ENCODE measurements at places on chromosomes 12 and 14. TPM values are rescaled to one million over a fixed set of nuclear protein-coding genes. Genes with fewer than 3 reads are reported as not detected.

The RALGAPA1 gene
- 66.6 TPM for total RNA-seq

The ANKS1B gene
- 17.4 TPM for total RNA-seq

The OR4E2 gene
- total RNA-seq = not detected

The FITM1 gene
- total RNA-seq = not detected

The MFAP5 gene
- total RNA-seq = 13.4 TPM

The KRT6C gene
- total RNA-seq = not detected

The KLRK1 gene
- total RNA-seq = 0.59 TPM

The SERPINA3 gene
- total RNA-seq = 352 TPM

The KERA gene
- not detected for total RNA-seq

The FAM186B gene
- total RNA-seq = 0.23 TPM

The TAS2R50 gene
- not detected for total RNA-seq

The IAPP gene
- not detected for total RNA-seq

The KRT78 gene
- 1.0 TPM for total RNA-seq

The IGF1 gene
- total RNA-seq = 6.9 TPM

The TAS2R7 gene
- total RNA-seq = not detected

The MYBPC1 gene
- 171 TPM for total RNA-seq

The CDK4 gene
- 97.5 TPM for total RNA-seq

The RPGRIP1 gene
- total RNA-seq = 6.8 TPM

The GPRC5D gene
- total RNA-seq = not detected

The ZNF268 gene
- 33.2 TPM for total RNA-seq

The RIMBP2 gene
- total RNA-seq = 7.0 TPM

The FOXA1 gene
- total RNA-seq = 186 TPM

The PTHLH gene
- 0.51 TPM for total RNA-seq

The SLC5A8 gene
- total RNA-seq = 0.51 TPM

The DHRS2 gene
- total RNA-seq = 1.2 TPM

The WNT1 gene
- not detected for total RNA-seq

The ARHGEF25 gene
- 32.5 TPM for total RNA-seq

The STON2 gene
- 23.8 TPM for total RNA-seq

The PLEKHG7 gene
- total RNA-seq = 0.50 TPM

The KRT71 gene
- not detected for total RNA-seq

The RBM19 gene
- 49.9 TPM for total RNA-seq

The PAPLN gene
- 33.1 TPM for total RNA-seq
